ENCODE measurements at places on chromosomes 7 and 10.
A peak's percentile ranks its signal among the peaks of the same experiment; 100 is the strongest.

- DNase-seq: no peak
Observed at GRCh38 chr7:21944616-21945453, 864 bp downstream of the CDCA7L start.

GRCh38 chr7:156184164-156184563 lies 371.9 kb upstream of the SHH start:
- no peak for DNase-seq

GRCh38 chr7:118140468-118140867 lies 43.5 kb upstream of the LSM8 start:
- DNase-seq: no peak

GRCh38 chr10:71685554-71686232 lies 33.9 kb downstream of the C10orf105 start:
- no peak for DNase-seq

- peak; percentile 16 for DNase-seq
Observed at GRCh38 chr7:21580073-21580521, 37.3 kb downstream of the DNAH11 start.

DNA sequence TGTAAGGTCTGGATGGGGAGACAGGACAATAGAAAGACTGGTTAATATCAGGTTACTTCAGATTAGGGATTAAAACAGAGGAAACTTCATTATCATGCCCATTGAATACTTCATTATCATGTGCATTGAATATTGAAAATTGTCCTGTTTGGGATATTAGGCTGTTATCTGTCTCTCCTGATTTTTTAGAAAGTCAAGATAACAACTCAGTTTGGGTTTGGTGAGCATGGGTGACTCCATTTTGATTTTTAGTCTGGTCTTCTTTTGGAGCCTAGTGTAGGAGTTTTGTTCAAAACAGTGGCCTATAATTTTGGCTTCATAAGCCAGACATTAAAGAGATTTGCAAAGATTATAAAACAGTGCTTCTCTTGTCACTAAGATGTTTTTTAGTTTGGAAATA lies 95.5 kb downstream of the ADK start:
- DNase-seq: no peak

GRCh38 chr7:35875292-35875691 lies 74.4 kb downstream of the SEPTIN7 start:
- DNase-seq: peak; percentile 13

GRCh38 chr7:2040201-2040892 lies 192.4 kb downstream of the MAD1L1 start:
- no peak for DNase-seq

DNA sequence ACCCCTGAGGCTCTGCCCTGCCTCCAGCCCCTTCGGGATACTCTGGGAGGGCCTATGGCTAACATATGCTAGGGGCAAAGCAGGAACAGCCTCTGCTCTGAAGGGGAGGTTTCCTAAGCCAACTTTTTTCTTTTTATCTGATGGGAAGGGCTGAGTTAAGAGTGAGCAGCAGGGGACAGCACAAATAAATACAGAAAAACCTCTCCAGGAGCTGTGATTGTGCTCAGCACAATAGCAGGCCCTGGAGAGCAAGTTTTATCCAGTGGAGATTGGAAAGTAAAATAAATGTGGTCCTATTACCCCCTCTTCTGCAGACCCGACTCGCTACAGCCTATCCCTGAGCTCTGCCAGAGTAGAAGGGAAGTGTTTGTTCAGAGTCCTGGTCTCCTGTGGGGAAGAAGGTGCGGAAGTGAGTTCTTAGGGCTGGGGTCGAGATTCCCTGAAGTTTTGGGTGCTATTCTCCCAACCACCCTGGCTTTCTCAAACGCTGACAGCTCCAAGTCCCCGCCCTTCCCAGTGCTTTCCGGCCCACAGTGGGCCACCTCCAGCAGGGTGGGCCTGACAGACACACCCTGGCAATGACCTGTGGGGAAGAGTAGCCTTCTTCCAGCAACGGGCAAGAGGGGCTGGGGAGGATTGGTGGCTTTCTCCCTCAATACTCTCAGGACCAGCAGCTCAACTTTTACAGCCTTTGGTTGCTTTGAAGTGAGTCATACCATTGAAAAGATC lies 23.0 kb upstream of the AFAP1L2 start:
- no peak for DNase-seq

DNA sequence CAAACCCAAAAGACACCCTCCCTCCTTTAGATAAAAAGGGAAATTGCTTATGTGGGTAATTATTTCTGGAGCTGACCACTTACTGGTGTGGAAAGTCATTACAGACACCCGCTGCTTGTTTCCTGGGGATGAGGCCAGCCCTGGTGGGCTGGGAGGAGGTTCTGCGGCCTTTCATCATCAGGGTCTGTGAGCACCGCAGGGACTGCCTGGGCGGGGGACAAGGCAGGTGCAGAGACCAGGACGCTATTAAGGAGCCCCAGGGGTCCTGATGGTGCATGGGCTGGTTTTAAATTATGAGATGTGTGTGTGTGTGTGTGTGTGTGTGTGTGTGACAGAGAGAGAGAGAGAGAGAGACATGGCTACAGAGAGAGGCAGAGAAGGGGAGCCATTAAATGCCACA lies 171.2 kb downstream of the DNAJB6 start:
- DNase-seq: no peak

DNA sequence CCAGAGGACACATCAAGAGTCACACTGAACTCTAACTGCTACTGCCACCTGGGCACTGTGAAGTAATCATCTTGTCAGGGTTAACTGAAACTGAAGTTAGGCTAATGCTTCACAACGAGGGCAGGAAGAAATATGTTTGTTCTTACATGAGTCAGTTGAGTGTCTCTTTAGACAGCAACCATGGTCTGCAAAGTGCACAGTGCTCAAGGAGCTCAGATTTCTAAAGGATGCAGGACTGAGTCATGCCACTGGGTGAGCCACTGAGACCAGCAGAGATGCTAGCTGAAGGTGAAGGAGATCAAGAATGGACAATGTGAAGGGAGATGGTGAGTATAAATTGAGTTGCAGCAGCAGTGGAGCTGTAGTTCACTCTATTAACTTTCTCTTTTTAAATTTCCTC lies 76.0 kb upstream of the CTTNBP2 start:
- no peak for DNase-seq

DNA sequence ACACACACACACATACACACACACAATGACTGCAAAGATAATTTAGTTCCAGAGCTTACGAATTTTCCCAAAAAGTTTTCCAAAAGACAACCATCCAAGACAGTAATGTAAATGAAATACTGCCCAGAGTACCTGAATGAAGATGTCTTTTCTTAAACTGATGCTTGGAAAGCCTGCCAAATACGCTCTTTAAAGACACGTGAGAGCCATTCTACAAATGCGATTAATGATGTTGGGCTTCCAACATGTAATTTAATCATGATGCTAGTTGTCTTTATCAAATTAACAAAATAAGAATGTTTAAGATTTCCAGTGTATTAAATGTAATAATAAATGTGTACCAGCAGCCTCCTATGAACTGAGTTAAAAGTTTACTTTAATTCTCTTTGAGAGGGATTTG lies 11.1 kb downstream of the ERCC6 start:
- no peak for DNase-seq

- DNase-seq: no peak
Observed at GRCh38 chr10:49001402-49001801, 61.8 kb upstream of the LRRC18 start.

- DNase-seq: no peak
Observed at GRCh38 chr10:113529575-113529974, 23.3 kb upstream of the HABP2 start.

DNA sequence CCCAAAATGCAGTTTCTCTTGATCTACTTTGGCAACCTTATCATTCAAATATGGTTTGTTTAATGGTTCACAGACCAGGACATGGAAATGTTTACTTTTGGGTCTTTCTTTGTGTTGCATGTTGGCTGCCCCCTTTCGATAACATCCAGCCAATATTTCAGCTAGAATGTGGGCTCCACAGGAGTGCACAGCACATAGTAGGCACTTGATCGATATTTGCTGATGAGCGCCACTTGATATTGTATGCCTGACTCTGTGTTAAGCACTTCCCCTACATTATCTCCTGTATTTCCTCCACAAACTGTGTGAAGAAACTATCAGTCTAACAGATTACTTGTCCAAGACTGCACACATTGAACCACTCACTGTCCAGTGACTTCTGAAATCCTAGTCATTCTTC lies 60.2 kb downstream of the SMURF1 start:
- no peak for DNase-seq

DNA sequence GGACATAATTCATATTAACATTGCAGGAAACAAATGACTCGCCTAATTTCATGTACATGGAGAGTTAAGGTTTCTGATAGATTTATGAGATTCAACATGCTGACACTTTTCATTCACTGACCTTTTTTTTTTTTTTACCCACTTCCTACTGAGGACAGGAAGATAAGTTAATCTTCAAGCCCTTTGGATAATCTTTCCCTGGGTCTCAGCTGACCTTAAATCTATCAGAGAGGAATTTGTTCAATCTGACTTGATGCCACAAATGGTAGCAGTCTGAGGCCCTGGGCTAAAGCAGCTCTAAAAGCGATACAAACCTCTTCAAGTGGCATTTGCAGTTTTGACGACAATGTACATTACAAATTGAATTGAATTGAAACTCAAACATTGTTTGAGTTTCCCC lies 493.3 kb upstream of the SORCS1 start:
- no peak for DNase-seq

DNA sequence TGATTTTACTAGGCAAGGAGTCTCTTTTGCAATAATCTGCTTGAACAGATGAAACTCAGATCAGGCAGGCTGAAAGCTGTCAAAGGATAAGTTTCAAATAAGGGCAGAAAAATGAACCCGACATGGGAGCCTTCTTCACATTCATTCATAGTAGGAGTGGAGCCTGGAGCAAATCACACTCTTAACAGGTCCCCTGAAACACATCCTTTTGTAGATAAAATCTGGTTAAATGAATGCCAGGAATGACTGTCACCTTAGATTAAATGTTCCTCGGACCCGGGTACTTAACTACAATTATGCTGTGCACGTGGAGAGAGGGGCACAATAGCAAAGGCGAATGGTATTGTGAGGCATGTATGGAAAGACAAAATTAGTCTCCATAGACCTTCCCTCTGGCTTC lies 344.7 kb upstream of the LRGUK start:
- DNase-seq: no peak

GRCh38 chr10:73890261-73890660 lies 15.9 kb upstream of the CAMK2G start:
- no peak for DNase-seq

All from hepatic stellate cell (primary cell).